ENCODE measurements at places on chromosomes 7 and 10. TPM values are rescaled to one million over a fixed set of nuclear protein-coding genes. Genes with fewer than 3 reads are reported as not detected.

Gene PRSS58
- not detected for total RNA-seq

Gene ACSM6
- total RNA-seq: not detected

Gene ALDH18A1
- 80.6 TPM for total RNA-seq

Gene TCERG1L
- not detected for total RNA-seq

Gene TEX47
- not detected for total RNA-seq

Gene CTTNBP2
- 7.9 TPM for total RNA-seq

GRCh38 chr10:111203615-111204014 is 126.8 kb downstream of the ADRA2A start:
- DNase-seq: peak; percentile 49
- no peak overlapping the region for H3K4me3 ChIP-seq
- no peaks in the 10 kb centered on the region for H3K36me3 ChIP-seq
- H3K27ac ChIP-seq: no peak overlapping the region
- no peaks in the 10 kb centered on the region for H3K4me1 ChIP-seq

DNA sequence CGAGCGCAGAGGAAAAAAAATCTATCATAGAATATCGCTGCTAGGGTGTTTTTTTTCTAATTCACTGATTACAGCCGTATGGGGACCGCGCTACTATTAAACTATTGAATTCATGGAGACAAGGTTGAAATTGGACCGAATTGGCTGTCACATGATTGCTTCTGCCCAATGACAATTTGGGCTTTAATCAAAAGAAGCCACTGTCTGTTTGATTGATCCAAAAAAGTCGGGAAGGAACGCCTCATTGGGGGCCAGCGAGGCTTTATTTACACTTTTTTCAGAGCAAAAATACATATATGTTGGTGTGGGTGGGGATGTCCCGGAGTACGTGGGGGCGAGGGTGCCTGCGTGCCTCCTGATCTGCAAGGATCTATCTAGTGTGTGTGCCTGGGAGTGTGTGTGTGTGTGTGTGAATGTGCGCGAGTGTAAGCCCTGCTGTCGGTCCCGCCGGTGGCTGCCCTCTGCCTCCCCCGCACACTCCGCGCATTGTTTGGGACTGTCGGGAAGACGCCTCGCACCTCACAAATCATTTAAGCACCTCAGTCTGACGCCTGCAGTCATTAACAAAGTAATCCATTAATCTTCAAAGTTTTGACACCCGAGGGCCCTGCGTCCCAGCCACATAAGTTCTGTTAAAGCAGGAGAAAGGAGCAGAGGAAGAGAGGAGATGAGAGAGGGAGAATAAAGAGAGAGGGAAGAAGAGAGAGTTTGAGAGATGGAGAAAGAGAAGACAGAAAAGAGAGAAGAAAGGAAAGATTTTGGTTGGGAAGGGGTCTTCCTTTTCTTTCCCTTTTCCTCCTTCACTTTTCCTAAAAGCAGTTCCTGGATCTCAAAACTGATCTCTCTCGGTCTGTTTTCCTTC is at the start of gene HOXA2:
Gene HOXA2, minus strand, starts transcription at position 103 of the 862 bp plus-strand sequence. CDS start 183 bp downstream, outside the sequence.
- peaks cover 37% of the 10 kb centered on the region for H3K4me1 ChIP-seq
- no peak for DNase-seq
- peak within 1 kb of the TSS; percentile 54 for H3K4me3 ChIP-seq
- no peaks in the 10 kb centered on the region for H3K36me3 ChIP-seq
- H3K27me3 ChIP-seq: peaks cover 6% of the 10 kb centered on the region

- no peaks in the 10 kb centered on the region for H3K27me3 ChIP-seq
- no peaks in the 10 kb centered on the region for H3K36me3 ChIP-seq
- no peak for DNase-seq
- no peaks in the 10 kb centered on the region for H3K4me1 ChIP-seq
These were observed 266.3 kb downstream of the PPP1R3A start for GRCh38 chr7:113652501-113652900.

DNA sequence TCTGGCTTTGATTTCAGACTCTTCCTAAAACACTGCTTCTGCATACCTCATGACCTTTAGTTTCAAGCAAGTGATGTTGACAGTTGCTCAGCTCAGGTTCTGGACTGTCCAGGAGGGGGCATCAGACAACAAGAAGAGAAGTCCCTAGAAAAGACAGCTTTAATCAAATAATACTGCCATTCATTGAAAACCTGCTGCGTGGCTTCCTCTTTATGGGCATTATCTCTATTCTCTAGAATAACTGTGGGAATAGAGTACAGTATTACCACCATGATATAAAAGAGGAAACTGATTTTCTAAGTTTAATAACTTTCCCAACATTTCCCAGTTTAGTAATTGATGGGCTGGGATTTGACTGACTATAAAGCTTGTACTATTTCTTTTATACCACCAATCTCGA is 170.4 kb downstream of the SNX13 start:
- no peaks in the 10 kb centered on the region for H3K27me3 ChIP-seq
- H3K4me1 ChIP-seq: no peaks in the 10 kb centered on the region
- no peak overlapping the region for H3K27ac ChIP-seq
- no peaks in the 10 kb centered on the region for H3K36me3 ChIP-seq

DNA sequence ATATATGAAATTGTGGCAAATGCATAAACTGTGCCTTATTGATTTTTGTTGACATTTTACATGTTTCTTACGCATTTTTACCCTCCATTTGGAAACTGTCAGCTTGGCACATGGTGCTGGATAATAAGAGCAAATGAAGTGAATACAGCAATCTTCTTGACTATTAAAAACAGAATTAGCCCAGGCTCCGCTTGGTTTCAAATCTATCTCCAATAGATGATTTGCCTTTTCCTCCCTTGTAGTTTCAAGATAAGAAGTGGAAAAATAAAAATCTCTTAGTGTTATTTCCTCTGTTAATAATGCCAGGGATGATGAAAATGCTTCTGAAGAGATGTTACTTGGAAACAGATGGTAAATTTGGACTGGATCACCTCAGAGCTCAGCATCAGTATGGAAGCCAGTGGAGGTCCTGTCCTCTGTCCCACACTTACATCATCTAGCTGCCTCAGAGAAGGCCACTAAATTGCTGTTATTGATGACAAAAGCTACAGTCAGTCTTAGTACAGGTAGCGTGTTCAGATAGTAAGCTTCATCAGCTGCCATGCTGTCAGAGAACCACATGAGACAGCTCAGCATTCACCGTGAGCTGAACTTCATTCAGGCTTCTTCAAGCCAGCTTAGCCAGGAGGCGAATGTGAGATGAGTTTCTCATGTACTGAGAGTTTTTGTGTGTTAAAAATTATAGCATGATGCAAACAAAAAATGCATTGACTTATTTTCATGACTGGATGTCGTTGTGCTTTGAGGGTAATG is 246.8 kb downstream of the CELF2 start:
- no peaks in the 10 kb centered on the region for H3K27me3 ChIP-seq
- peaks cover 13% of the 10 kb centered on the region for H3K4me1 ChIP-seq
- no peak overlapping the region for H3K4me3 ChIP-seq
- peaks cover 12% of the 10 kb centered on the region for H3K36me3 ChIP-seq
- DNase-seq: no peak

- no peaks in the 10 kb centered on the region for H3K27me3 ChIP-seq
- DNase-seq: no peak
- H3K27ac ChIP-seq: no peak overlapping the region
- H3K36me3 ChIP-seq: no peaks in the 10 kb centered on the region
These were observed 251.4 kb downstream of the SDK1 start for GRCh38 chr7:3552499-3552898.

- no peaks in the 10 kb centered on the region for H3K4me1 ChIP-seq
- H3K27me3 ChIP-seq: no peaks in the 10 kb centered on the region
- H3K27ac ChIP-seq: no peak overlapping the region
- peak; percentile 1 for DNase-seq
- H3K4me3 ChIP-seq: no peak overlapping the region
These were observed 168.4 kb upstream of the DKK1 start for GRCh38 chr10:52145636-52146035.
